Breast epithelium (tissue), 4 donors: ENCODE measurements at places on chromosomes 4 and X. TPM values are rescaled to one million over a fixed set of nuclear protein-coding genes. Genes with fewer than 3 reads are reported as not detected.

DNA sequence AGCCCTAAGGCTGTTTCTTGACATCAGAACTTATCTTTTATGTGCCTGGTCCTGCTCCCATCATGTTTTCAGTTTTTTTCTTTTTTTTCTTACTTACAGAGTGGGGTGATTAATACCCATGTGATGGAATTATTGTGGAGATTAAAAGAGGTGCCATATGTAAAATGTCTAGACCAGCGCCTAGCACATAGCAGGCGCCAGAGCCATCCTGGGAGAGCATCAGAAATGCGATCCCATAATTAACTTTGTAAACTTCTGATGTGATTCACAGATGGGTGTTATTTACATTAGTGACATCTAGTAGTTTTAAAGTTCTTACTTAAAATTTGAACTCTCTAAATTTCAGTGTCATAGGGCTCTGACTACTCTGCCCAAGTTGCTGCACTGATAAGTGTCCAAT is 66.2 kb upstream of the PGRMC2 start:
- no peak for DNase-seq
- no peaks in the 10 kb centered on the region for H3K36me3 ChIP-seq
- H3K27me3 ChIP-seq = no peaks in the 10 kb centered on the region
- no peak overlapping the region for H3K4me3 ChIP-seq

- DNase-seq = no peak
- H3K36me3 ChIP-seq = no peaks in the 10 kb centered on the region
- peak overlapping the region; percentile 95 for H3K4me3 ChIP-seq
- peak overlapping the region; percentile 99 for H3K27ac ChIP-seq
These were observed 754 bp upstream of the KLF3 start for GRCh38 chr4:38663090-38663800.

DNA sequence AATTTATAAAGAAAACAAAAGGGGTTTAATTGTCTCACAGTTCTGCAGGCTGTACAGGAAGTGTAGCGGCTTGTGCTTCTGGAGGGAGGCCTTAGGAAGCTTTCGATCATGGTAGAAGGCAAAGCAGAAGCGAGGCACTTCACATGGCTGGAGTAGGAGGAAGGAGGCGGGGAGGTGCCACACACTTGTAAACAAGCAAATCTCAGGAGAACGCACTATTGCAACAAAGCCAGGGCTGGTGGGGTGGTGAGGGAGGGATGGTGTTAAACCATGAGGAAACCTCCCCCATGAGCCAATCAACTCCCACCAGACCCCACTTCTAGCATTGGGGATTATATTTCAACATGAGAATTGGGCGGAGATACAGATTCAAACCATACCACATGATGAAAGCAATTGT is 1116.3 kb downstream of the FAT4 start:
- no peak overlapping the region for H3K27ac ChIP-seq
- H3K4me3 ChIP-seq = no peak overlapping the region
- no peaks in the 10 kb centered on the region for H3K27me3 ChIP-seq
- no peak for DNase-seq
- H3K36me3 ChIP-seq = no peaks in the 10 kb centered on the region
- H3K4me1 ChIP-seq = no peaks in the 10 kb centered on the region

DNA sequence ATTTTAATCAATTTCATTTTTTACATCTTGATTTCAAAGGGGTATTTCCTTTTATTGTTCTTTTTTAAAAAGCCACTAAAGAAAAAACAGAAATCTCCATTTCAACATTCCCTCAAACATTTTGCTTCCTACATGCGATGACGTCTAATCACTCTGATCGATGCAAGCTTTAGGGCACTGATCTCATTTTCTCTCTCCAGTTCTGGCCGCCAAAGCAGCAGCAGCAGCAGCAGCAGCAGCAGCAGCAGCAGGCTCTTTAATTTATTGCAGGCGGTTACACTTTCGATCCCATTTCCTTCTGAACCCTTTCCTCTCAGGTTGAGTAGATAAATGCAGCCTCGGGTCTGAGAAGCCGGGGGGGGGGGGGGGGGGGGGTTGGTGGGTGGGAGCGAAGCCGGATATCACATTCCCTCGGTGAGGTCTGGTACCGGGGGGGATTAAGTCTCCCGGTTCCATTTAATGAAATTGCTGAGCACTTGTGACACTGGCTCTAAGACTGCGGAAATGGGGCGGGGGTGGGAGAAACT is 3.4 kb upstream of the PCDH7 start:
- peak overlapping the region; percentile 32 for H3K27ac ChIP-seq
- peak overlapping the region; percentile 76 for H3K4me3 ChIP-seq
- no peaks in the 10 kb centered on the region for H3K36me3 ChIP-seq
- H3K27me3 ChIP-seq = peaks cover 11% of the 10 kb centered on the region

DNA sequence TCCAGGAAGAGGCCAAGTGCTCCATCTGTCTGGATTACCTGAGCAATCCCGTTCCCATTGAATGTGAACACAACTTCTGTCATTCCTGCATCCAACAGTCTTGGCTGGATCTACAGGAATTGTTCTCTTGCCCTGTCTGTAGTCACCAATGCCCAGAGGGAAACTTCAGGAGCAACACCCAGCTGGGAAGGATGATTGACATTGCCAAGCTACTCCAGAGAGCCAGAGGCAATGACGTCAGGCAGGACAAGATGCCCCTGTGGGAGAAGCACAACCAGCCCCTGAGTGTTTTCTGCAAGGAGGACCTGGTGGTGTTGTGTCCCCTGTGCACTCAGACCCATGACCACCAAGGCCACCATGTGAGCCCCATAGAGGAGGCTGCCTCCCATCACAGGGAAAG is 21.3 kb upstream of the TRIM60 start:
- H3K27ac ChIP-seq = no peak overlapping the region
- H3K4me3 ChIP-seq = no peak overlapping the region
- H3K36me3 ChIP-seq = no peaks in the 10 kb centered on the region

- H3K4me3 ChIP-seq = no peak overlapping the region
- H3K27me3 ChIP-seq = no peaks in the 10 kb centered on the region
- H3K4me1 ChIP-seq = no peaks in the 10 kb centered on the region
- DNase-seq = no peak
- no peaks in the 10 kb centered on the region for H3K36me3 ChIP-seq
These were observed 105.9 kb upstream of the SLC7A11 start for GRCh38 chr4:138348055-138348454.

DNA sequence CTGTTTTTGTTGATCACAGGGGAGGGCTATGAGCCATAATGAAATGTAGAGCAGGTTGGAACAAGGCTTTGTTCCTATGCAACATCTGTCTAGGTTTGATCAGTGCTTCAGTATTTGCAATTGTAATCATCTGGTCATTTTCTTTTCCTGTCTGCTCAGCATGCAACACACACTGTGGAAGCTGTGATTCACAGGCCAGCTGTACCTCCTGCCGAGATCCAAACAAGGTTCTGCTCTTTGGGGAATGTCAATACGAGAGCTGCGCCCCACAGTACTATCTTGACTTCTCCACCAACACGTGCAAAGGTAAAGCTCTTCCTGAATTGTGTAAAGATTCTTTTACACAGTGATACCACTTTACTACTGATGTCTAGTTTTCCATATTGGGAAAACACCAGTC is 181.9 kb upstream of the ANXA3 start:
- H3K4me1 ChIP-seq = peaks cover 6% of the 10 kb centered on the region
- no peak overlapping the region for H3K4me3 ChIP-seq
- DNase-seq = no peak
- H3K27me3 ChIP-seq = no peaks in the 10 kb centered on the region
- no peak overlapping the region for H3K27ac ChIP-seq

- DNase-seq = no peak
- no peaks in the 10 kb centered on the region for H3K27me3 ChIP-seq
- no peaks in the 10 kb centered on the region for H3K4me1 ChIP-seq
- H3K27ac ChIP-seq = no peak overlapping the region
- H3K4me3 ChIP-seq = no peak overlapping the region
- no peaks in the 10 kb centered on the region for H3K36me3 ChIP-seq
These were observed 55.9 kb downstream of the EIF4E start for GRCh38 chr4:98873059-98873458.

DNA sequence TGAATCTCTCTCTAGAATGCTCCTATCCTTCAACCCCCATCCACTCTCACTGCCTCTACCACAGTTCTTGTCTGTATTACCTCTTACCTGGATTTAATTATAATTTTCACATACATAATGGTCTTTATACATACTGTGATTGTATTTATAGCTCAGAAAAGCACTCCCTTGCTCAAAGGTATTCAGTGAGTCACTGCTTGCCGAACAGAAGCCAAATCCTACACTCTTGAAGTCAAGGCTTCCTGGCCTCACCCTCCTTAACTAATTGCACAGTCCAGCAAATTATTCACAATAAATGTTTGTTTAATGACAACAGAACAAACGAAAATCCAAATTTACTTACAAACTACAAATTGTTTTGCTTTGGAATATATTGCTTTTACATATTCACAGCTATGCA is 159.5 kb downstream of the KLHL13 start:
- H3K4me1 ChIP-seq = no peaks in the 10 kb centered on the region
- H3K27ac ChIP-seq = no peak overlapping the region
- no peaks in the 10 kb centered on the region for H3K27me3 ChIP-seq

GRCh38 chrX:44875185-44875489 is 2.1 kb downstream of the KDM6A start:
- H3K27ac ChIP-seq = peak overlapping the region; percentile 100
- no peaks in the 10 kb centered on the region for H3K27me3 ChIP-seq
- peaks cover 12% of the 10 kb centered on the region for H3K4me1 ChIP-seq
- H3K36me3 ChIP-seq = no peaks in the 10 kb centered on the region

- H3K4me3 ChIP-seq = no peak overlapping the region
- H3K27ac ChIP-seq = no peak overlapping the region
- DNase-seq = no peak
- H3K36me3 ChIP-seq = no peaks in the 10 kb centered on the region
- H3K27me3 ChIP-seq = peaks cover 35% of the 10 kb centered on the region
- H3K4me1 ChIP-seq = no peaks in the 10 kb centered on the region
These were observed 1482.6 kb downstream of the FAM133A start for GRCh38 chrX:95156566-95156965.

DNA sequence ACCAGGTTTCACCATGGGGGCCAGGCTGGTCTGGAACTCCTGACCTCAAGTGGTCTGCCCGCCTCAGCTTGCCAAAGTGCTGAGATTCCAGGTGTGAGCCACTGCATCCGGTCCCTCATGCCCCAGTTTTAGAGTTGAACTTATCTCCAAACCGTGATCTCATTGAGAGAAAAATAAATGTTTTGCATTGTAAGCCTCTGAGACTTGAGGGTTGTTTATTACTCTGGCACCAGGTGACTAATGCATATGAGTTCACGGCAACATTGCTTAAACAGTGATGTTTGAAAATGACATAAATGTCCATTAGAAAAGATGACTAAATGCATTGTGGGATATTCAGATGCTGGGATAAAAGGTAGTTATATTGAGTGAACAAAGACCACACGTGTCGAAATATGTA is 22.9 kb upstream of the FAT1 start:
- no peak for DNase-seq
- no peak overlapping the region for H3K27ac ChIP-seq
- H3K36me3 ChIP-seq = no peaks in the 10 kb centered on the region
- H3K27me3 ChIP-seq = no peaks in the 10 kb centered on the region
- no peak overlapping the region for H3K4me3 ChIP-seq
- no peaks in the 10 kb centered on the region for H3K4me1 ChIP-seq

GRCh38 chr4:33772582-33772981 is 2471.7 kb downstream of the ARAP2 start:
- no peak overlapping the region for H3K27ac ChIP-seq
- H3K27me3 ChIP-seq = no peaks in the 10 kb centered on the region
- H3K4me1 ChIP-seq = no peaks in the 10 kb centered on the region
- H3K4me3 ChIP-seq = no peak overlapping the region
- DNase-seq = no peak

- H3K27me3 ChIP-seq = no peaks in the 10 kb centered on the region
- H3K4me3 ChIP-seq = no peak overlapping the region
- H3K36me3 ChIP-seq = no peaks in the 10 kb centered on the region
- no peaks in the 10 kb centered on the region for H3K4me1 ChIP-seq
These were observed 89.0 kb downstream of the SPRY1 start for GRCh38 chr4:123485601-123486000.

GRCh38 chr4:142404191-142404611 is 441.9 kb downstream of the INPP4B start:
- H3K27me3 ChIP-seq = no peaks in the 10 kb centered on the region
- H3K4me3 ChIP-seq = peak overlapping the region; percentile 48
- H3K36me3 ChIP-seq = no peaks in the 10 kb centered on the region

GRCh38 chrX:116756958-116757357 is 294.2 kb upstream of the CT83 start:
- H3K4me3 ChIP-seq = no peak overlapping the region
- no peaks in the 10 kb centered on the region for H3K27me3 ChIP-seq
- no peak for DNase-seq

GRCh38 chr4:137635601-137636000 is 103.3 kb upstream of the PCDH18 start:
- H3K27ac ChIP-seq = no peak overlapping the region
- no peak overlapping the region for H3K4me3 ChIP-seq
- no peak for DNase-seq
- no peaks in the 10 kb centered on the region for H3K36me3 ChIP-seq
- H3K27me3 ChIP-seq = no peaks in the 10 kb centered on the region
- no peaks in the 10 kb centered on the region for H3K4me1 ChIP-seq

USP27X gene
- total RNA-seq = 2.2 TPM

TMEM150C gene
- total RNA-seq = 52.1 TPM

TMEM144 gene
- total RNA-seq = 44.2 TPM

LDB2 gene
- total RNA-seq = 68.8 TPM

PLRG1 gene
- 38.1 TPM for total RNA-seq

HSFX2 gene
- not detected for total RNA-seq
